ENCODE measurements at places on chromosomes 3 and 15. TPM values are rescaled to one million over a fixed set of nuclear protein-coding genes. Genes with fewer than 3 reads are reported as not detected.

Gene BFSP2
- total RNA-seq = not detected

Gene RAD51
- 0.60 TPM for total RNA-seq

Gene CPN2
- total RNA-seq = not detected

Gene GOLGA6L7
- total RNA-seq = not detected

Gene MGA
- 22.4 TPM for total RNA-seq

Gene WWTR1
- 11.3 TPM for total RNA-seq

Gene WDR93
- total RNA-seq = not detected

Gene SCN5A
- total RNA-seq = 4.3 TPM

Gene SKOR1
- total RNA-seq = 0.13 TPM

Gene CCR8
- total RNA-seq = not detected
